ENCODE measurements at places on chromosomes 5 and 9. TPM values are rescaled to one million over a fixed set of nuclear protein-coding genes. Genes with fewer than 3 reads are reported as not detected.

FAM78A gene
- total RNA-seq = 3.4 TPM

PAXX gene
- total RNA-seq = 44.1 TPM

PCA3 gene
- total RNA-seq = not detected

ASPN gene
- not detected for total RNA-seq

MSX2 gene
- total RNA-seq = 0.73 TPM

NMUR2 gene
- 0.16 TPM for total RNA-seq

PCDHA3 gene
- 3.4 TPM for total RNA-seq

MACIR gene
- total RNA-seq = 13.1 TPM

- H3K36me3 ChIP-seq = peaks cover 17% of the 10 kb centered on the region
- no peak overlapping the region for H3K4me3 ChIP-seq
- DNase-seq = no peak
- H3K27ac ChIP-seq = no peak overlapping the region
- H3K27me3 ChIP-seq = no peaks in the 10 kb centered on the region
Measured at GRCh38 chr9:5817862-5818261, 15.1 kb downstream of the ERMP1 start.

DNA sequence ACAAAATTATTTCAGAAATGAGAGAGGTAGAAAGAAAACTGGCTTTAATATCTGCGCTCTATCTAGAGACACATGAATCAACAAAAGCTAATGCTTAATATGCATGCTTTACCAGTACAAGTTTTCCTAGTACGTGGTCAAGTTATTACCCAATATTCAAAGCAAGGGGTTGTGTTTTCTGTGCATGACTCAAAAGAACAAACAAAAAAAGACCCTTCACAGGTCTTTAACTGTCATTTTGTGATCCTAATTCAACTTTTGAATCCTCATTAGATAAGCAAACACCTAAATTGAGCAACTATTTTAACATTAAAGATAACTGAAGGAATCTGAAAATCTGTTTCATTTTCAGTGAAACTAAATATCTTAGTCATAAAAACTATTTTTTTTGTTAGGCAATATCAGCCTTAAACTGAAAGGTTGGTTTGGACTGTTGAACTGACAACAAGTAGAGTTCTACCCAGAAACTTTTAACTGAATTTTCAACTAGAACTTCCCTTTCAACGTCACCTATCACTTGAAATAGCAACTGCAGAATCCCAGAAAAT, 12.5 kb downstream of the ST8SIA4 start:
- H3K36me3 ChIP-seq = no peaks in the 10 kb centered on the region
- H3K4me1 ChIP-seq = no peaks in the 10 kb centered on the region
- H3K4me3 ChIP-seq = no peak overlapping the region
- no peak for DNase-seq

DNA sequence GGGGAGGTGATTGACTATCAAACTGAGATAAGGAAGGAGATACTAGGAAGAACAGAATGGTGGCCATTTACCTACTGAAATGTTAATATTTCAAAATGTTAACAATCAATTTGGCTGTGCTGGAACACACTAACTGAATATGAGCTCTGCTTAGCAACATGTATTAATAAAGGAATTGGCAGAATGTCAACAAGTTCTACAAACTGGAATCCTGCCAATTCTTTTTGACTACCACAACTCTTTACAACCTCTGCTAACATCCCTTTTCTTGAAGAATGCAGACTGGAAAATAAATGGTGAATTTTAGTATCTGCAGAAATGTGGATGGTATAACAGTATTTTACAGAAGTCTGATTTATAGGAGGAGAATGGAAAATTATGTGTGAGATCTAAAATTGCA, 446.4 kb downstream of the ISL1 start:
- no peaks in the 10 kb centered on the region for H3K27me3 ChIP-seq
- no peak overlapping the region for H3K4me3 ChIP-seq
- DNase-seq = no peak
- no peak overlapping the region for H3K27ac ChIP-seq

DNA sequence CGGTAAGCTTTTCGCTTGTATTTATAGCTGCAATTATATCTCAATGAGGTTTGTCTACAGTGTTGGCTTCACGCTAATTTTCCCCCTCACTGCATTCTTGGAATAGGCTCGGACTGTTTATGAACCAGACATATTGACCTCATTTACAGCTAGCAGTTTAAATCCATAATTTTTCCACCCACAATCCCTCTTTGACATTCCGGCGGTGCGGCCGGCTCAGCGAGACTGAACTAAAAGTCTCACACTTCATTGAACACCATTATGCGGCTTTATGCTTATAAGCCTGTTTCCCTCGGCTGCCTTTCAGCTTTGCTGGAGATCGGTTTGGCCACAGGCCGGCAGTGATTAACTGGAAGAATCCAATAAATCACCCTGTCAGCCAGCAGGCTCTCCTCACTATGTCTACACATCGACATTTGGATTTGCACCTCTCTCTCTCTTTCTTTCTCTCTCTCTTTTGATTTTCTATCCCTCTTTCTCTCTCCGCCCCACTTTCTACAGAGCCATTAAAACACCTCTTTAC, 315.0 kb upstream of the TLE4 start:
- H3K27ac ChIP-seq = no peak overlapping the region
- H3K4me3 ChIP-seq = no peak overlapping the region
- 0 out of 2 replicates have a peak, but pooled peaks cover 3% of the 10 kb centered on the region for H3K36me3 ChIP-seq
- no peak for DNase-seq

GRCh38 chr9:87874304-87874623, 8.4 kb upstream of the SPATA31E1 start:
- no peak overlapping the region for H3K27ac ChIP-seq
- peaks cover 3% of the 10 kb centered on the region for H3K36me3 ChIP-seq

- DNase-seq = peak; percentile 67
- peaks cover 16% of the 10 kb centered on the region for H3K27me3 ChIP-seq
- H3K4me3 ChIP-seq = peak overlapping the region; percentile 59
- no peaks in the 10 kb centered on the region for H3K36me3 ChIP-seq
- no peak overlapping the region for H3K27ac ChIP-seq
- peaks cover 33% of the 10 kb centered on the region for H3K4me1 ChIP-seq
Measured at GRCh38 chr5:61659221-61659696, 327.2 kb downstream of the ZSWIM6 start.

GRCh38 chr5:93609762-93610161, 26.7 kb downstream of the NR2F1 start:
- H3K36me3 ChIP-seq = peaks cover under 1% of the 10 kb centered on the region
- peaks cover 54% of the 10 kb centered on the region for H3K4me1 ChIP-seq
- no peaks in the 10 kb centered on the region for H3K27me3 ChIP-seq
- no peak overlapping the region for H3K4me3 ChIP-seq
- no peak overlapping the region for H3K27ac ChIP-seq
- no peak for DNase-seq

GRCh38 chr5:146725025-146725424, 153.5 kb downstream of the PPP2R2B start:
- no peak for DNase-seq
- H3K36me3 ChIP-seq = peaks cover 24% of the 10 kb centered on the region
- peaks cover 10% of the 10 kb centered on the region for H3K4me1 ChIP-seq
- H3K27ac ChIP-seq = no peak overlapping the region
- no peak overlapping the region for H3K4me3 ChIP-seq
- peaks cover 4% of the 10 kb centered on the region for H3K27me3 ChIP-seq

DNA sequence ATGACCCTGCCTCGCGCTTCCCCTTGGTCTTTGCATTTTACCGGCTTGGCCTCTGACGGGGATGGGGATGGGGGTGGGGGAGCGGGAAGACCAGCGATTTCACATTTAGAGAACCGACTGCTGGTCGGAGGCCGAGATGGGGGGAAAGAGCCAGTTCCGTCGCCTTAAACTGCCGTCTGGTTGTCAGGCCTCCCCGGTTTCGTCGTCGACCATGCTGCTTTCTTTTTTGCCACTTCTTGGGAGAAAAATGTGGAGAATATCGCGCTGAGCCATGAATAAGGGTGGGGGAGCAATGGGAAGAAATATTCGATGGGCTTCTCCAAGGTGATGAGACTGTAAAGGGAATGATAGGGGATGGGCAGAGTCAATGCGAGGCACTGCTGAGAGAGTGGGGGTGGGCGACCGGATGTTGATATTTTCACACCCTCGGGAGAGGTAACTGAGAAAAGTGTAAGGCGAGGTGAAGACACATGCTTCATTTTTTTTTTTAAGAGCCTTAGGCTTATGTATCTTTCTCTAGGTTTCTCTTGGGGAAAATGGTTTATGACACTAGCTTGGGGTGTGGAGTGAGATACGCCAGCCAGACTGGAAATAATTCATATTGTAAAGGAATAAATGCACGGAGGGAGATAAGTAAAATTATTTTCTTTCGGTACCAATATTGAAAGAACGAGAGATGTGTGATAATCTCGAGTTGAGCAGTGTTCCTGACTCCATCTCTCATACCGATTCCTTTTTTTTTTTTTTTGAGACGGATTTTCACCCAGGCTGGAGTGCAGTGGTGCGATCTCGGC, 1.1 kb downstream of the KIF2A start:
- H3K4me3 ChIP-seq = peak overlapping the region; percentile 93
- peaks cover 12% of the 10 kb centered on the region for H3K36me3 ChIP-seq
- peak overlapping the region; percentile 95 for H3K27ac ChIP-seq
- peaks cover 4% of the 10 kb centered on the region for H3K27me3 ChIP-seq
- DNase-seq = peak; percentile 41
- peaks cover 52% of the 10 kb centered on the region for H3K4me1 ChIP-seq

GRCh38 chr9:14482856-14483255, 168.9 kb upstream of the NFIB start:
- no peak for DNase-seq
- H3K4me3 ChIP-seq = no peak overlapping the region
- H3K27ac ChIP-seq = no peak overlapping the region

DNA sequence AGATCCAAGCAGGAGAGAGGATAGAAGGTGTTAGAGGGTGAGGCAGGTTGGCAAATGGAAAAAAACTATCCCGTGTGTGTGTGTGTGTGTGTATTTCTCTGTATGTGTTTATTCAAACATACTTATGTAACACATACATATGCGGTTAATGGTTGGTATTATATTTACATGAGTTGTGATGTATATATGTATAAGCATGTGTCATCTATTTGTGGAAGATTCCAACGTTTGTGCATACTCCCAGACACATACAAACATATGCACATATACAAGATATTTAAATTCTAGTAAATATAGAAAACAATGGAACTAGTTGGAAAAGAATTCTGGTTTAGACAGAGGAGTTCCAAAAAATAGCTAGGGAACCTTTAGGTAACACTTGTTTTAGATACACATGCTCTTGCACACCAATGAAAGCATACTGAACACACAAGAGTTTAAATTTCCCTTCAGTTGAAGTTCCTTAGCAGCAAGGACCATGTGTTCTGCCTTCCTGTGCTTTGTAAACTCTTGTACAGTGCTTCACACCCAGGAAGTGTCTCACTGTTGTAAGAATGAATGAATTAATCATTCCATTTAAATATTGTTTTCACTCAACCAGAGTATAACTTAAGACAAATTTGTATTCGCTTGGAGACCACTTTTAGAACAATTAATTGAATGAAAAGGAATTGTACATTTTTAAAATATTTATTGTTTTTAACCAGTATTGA, 257.8 kb downstream of the FER start:
- H3K4me3 ChIP-seq = no peak overlapping the region
- H3K27ac ChIP-seq = no peak overlapping the region
- no peaks in the 10 kb centered on the region for H3K4me1 ChIP-seq
- H3K27me3 ChIP-seq = no peaks in the 10 kb centered on the region
- H3K36me3 ChIP-seq = no peaks in the 10 kb centered on the region
- no peak for DNase-seq

DNA sequence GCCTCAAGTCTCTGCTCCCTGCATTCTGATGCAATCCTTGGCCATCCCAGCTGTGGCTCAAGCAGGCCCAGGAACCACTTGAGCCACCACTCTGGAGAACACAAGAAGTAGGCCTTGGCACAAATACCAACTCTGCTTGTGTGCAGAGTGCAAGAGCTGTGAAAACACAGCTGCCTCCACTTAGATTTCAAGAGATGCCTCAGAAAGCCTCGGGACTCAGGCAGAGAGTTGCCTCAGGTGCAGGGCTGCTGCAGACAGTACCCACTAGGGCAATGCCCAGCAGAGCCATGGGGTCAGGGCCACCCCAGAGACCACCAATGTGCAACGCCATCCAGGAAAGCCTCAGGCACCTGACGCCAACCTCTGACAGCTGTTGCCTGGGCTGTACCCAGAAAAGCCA, 82.4 kb downstream of the FREM1 start:
- DNase-seq = no peak
- no peaks in the 10 kb centered on the region for H3K27me3 ChIP-seq
- peaks cover 7% of the 10 kb centered on the region for H3K36me3 ChIP-seq
- no peaks in the 10 kb centered on the region for H3K4me1 ChIP-seq

GRCh38 chr9:81312346-81312745, 377.0 kb downstream of the TLE1 start:
- H3K4me3 ChIP-seq = no peak overlapping the region
- no peak overlapping the region for H3K27ac ChIP-seq
- no peaks in the 10 kb centered on the region for H3K27me3 ChIP-seq
- H3K4me1 ChIP-seq = no peaks in the 10 kb centered on the region

DNA sequence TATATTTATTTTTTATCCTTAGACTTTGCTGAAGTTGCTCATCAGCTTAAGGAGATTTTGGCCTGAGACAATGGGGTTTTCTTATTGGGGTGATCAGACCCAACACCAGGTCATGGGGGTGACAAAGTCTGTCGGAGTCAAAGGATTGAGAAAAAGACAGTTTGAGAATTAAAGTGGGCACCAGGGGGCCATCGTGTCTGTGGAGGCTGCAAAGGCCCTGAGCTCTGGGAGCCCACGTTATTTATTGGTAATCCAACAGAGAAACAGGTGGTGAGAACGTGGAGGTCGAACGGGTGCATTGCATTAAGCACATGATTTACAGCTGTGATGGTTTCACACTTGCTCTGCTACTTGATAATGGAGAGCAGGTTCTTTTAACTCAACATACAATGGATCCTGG, 102.5 kb upstream of the CDH10 start:
- no peak for DNase-seq
- no peak overlapping the region for H3K27ac ChIP-seq
- no peak overlapping the region for H3K4me3 ChIP-seq
- no peaks in the 10 kb centered on the region for H3K36me3 ChIP-seq

GRCh38 chr5:55232985-55233928, at the start of gene CCNO:
TSS of gene CCNO (minus strand) at chr5:55233608. CDS start at chr5:55233523, 85 bp downstream.
- DNase-seq = peak; percentile 84
- no peaks in the 10 kb centered on the region for H3K36me3 ChIP-seq

- H3K27ac ChIP-seq = no peak overlapping the region
- no peak for DNase-seq
- H3K4me1 ChIP-seq = peaks cover 8% of the 10 kb centered on the region
- no peak overlapping the region for H3K4me3 ChIP-seq
Measured at GRCh38 chr9:89112243-89112642, 66.4 kb downstream of the SHC3 start.

GRCh38 chr5:93874080-93874479, 132.7 kb upstream of the POU5F2 start:
- H3K27ac ChIP-seq = no peak overlapping the region
- DNase-seq = no peak
- H3K4me3 ChIP-seq = no peak overlapping the region
- no peaks in the 10 kb centered on the region for H3K27me3 ChIP-seq
- no peaks in the 10 kb centered on the region for H3K36me3 ChIP-seq

- peaks cover 10% of the 10 kb centered on the region for H3K36me3 ChIP-seq
- DNase-seq = no peak
- peaks cover 23% of the 10 kb centered on the region for H3K4me1 ChIP-seq
- H3K27ac ChIP-seq = peak overlapping the region; percentile 73
- H3K4me3 ChIP-seq = no peak overlapping the region
Measured at GRCh38 chr5:64759960-64760660, 8.4 kb downstream of the SREK1IP1 start.

Measured in WTC11 (cell line).